DMS79 (cell line): ENCODE measurements at places on chromosomes 6 and 20.

DNA sequence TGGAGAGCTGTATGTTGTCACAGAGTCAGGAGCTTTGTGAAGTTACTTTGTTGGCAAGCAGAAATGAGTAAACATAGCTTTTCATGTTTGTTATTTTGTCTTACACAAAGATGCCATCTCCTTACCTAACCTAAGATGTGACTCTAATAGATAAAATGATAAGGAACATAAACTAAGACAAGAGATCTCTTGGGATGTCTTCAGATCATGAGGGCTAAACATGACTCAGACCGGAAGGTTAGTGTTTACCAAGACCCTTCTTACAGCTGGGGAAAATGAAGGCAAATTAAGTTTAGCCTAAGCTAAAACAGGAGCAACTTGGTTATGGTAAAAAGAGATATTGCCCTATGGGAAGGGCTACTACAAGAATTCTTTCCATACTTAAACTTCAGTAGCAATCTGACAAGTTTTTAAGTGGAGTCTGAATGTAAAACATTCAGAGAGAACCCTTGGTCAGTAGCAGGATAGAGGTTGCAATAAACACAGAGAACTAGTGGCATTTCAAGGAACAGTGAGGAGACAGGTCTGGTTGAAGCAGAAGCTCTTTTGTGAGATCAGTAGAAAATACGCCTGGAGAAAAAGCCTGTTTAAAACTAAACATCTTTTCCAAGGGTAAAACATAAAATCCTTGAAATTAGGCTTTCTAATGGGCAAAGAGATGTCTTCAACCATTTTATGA is 29.9 kb downstream of the SGK1 start:
- DNase-seq, result no peak

- peak; percentile 88 for DNase-seq
Measured at GRCh38 chr6:150377211-150377781, 8.5 kb downstream of the IYD start.

- no peak for DNase-seq
Measured at GRCh38 chr20:17545127-17545526, 13.9 kb upstream of the BFSP1 start.

GRCh38 chr20:20691477-20692235 is 20.8 kb downstream of the RALGAPA2 start:
- DNase-seq, result no peak

DNA sequence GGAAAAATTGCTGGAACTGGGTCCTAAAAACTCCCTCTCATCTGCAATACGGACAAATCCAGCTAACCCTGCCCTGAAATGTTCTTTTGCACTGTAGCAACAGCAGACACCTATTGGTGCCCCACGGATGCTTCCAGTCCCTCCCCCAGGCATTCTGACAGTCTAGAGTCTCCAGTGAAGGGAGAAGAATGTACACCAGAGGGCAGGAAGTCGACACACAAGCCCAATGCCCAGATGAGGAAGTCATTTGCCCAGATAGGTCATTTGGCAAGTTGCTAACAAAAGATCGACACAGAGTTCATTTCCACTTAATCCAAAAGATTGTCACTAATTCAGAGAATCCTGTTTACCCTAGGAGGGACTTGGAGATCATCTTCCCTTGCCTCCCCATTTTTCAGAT is 293.0 kb upstream of the PRDM1 start:
- no peak for DNase-seq

GRCh38 chr20:13717631-13718044 is 67.1 kb downstream of the ESF1 start:
- DNase-seq, result no peak

DNA sequence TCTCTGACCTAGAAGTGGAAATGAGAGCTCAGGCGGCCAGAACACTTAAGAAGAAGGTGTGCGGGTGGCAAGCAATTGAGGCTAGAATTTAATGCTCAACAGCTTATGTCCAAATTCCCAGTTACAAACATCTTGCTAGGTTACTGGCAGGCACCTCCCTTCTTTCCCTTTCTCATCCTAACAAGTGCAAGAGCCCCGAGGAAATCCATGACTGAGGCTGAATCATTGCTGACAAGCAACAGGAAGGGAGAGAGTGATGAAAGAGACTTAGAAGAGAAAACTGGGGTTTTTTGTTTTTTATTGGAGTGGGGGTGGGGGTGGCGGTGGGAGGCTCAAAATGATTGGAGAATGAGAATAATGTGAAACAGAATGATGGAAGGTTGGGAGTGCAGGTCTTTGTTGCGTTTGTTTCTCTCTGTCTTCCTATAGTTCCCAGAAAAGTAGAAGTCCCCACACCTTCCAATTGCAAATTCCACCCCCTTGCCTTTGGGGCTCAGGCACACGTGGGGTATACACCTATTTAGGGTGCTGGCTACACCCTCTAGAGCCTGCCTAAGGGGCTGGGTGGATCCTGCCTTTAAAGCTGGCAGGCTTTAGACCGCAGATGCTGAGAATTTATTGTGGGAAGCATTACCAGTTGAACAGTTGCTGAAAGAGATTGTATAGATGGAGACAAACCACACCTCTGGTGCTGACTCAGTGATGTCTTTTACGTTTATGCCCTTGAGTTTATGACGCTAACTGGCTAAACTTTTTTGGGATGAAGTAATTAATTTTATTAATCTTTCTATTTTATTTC is 1.4 kb downstream of the FAM83B start:
- no peak for DNase-seq

DNA sequence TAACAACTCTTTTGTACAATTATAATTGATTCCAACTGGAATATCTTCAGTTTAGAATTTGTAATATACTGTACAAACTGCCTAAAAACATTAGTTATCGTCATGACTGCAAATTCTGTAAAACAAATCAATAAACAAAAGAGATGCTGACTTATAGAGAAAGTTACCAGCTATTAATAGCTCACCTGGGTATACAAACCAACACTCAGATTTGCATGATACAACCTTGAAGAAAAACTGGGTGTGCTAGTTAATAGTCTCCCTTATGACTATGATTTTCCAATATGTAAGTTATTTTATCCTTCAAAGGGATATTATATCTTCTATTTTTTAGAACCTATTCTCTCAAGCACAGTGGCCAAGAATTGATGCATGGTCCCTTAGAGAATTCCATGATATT is 698.5 kb downstream of the FRK start:
- no peak for DNase-seq

- DNase-seq, result no peak
Measured at GRCh38 chr6:136525586-136526195, 24.5 kb downstream of the MAP7 start.

- no peak for DNase-seq
Measured at GRCh38 chr20:9493803-9494202, 20.6 kb upstream of the LAMP5 start.

DNA sequence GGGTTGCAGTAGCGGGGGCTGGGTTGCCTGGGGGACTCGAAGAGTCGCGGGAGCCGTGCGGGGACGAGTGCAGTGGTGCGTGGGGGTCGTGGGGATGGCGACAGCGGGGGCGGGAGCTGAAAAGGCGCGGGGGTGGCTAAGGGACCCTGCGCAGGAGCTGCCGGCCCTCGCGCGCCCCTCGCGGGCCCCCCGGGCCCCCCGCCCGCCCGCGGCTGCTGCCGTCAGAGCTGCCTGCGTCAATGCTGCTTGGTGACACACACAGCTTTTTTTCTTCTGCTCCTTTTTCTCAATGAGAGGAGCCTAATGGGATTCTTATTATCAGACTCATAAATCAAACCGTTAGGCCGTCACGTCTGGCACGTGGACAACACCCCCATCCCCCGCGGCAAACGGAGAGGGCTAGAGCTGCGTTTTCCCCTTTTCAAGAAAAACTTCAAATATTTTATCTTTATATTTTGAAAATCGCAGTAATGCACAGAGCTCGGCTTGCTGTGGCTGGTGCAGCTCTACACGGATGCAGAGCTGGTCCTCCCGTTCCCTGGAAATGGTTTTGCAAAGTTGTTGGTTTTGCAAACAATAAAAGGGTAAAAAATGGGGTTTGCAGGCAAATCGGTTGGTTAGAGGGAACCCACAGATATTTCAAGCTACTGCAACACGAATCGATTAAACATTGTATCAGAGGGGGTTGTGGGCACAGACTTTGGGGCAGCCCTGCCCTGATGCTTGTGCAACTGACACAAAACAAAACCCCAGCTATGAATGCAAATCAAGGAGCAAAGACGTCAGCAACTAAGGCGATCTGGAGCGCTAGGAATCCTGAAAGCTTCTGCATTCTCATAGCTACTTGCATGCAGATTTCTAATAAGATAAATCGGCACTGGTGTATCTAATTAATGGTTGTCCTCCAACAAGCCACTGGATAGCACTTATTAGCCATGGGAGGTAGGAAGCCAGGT is 161.4 kb downstream of the TBXT start:
- DNase-seq, result no peak

- no peak for DNase-seq
Measured at GRCh38 chr6:166999884-167000253, 672 bp downstream of the CEP43 start.

DNA sequence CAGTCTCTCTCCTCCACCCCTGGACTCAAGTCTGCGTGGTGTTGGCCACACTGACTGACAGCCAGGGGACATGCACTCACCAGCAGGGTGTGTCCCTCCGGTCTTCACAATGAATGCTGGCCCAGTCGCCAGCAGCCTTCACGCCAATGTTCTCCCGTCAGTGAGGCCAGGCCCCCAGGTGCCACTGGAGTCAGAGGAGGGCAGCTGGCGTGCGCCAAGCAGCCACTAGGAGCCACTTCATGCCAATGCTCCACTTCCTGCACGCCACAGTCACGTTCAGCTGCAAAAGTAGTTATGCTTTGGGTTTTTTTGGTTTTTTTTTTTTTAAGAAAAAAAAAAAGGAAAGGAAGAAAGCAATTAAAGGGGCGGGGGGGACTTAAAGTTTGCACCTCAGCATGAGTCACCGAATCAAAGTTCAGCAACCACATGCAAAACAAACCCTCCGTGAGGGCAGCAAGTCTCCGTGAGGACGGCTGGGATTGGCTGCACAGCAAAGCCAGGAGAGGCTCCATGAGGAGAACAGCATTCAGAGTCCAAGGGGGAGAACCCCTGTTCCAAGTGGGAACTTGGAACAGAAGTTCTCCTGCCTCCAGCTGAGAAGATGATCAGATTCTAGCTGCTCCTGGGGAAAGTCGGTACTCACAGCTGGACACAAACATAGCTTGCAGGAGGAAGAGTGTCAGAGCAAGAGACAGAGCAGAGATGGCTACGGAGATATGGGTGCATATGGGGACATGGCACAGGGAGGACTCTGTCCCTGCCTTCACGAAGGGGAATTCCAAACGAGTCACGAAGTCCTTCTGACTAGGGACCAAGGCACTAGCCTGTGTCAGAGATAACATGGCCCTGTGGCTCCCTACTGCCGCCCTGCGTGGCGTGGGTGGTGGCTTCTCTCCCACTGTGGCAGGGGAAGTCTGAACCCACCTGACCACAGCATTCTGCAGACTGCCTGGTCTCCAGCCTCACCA is at the start of gene ZC3H12D:
ZC3H12D (minus strand) TSS at position 282 of the 968 bp plus-strand sequence. CDS start 10,471 bp downstream, outside the sequence.
- DNase-seq, result no peak

GRCh38 chr6:5514353-5514752 is 253.0 kb downstream of the FARS2 start:
- no peak for DNase-seq

DNA sequence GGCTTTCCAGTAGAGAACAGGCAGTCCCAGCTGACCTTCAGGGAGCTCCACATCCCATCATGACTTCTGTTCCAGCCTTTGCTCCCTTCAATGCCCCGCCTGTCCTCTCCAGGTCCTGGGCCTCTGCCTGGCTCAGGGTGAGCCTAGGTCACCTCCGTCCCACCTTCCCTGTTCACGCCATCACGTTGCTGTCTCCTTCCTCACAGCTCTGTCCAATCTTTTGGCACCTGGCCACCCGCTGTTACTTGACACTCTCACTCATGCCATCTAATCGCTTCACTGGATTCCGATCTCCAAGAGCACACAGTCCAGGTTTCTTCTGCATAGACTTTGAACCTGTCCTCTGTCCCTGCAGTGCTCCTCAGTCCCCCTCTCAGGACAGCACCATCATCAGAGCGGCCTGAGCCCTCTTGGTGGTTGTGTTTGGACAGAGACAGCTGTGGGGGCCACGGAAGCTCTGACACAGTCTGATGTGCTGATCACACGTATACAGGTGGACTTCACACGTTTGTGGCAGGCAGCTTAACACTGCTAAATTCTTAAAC is 34.7 kb upstream of the TIAM2 start:
- no peak for DNase-seq

DNA sequence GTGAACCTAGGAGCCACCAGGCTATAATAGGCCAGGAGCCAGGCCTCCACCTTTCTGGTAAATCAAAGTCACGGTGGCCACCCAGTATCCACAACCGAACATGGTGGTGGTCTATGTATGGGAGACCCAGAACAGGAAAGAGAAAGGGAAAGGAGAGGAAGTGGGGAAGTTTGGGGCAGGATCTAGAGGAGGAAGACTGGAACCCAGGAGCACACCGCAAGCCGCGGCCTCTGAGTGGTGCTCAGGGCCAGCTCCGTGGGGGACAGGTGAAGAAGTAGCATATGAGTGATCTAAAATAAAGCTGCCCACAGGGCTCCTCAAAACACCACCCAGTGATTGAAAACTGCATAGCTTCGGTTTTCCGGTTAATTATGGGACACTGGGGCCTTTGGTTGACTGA is 214.8 kb downstream of the ZDHHC14 start:
- DNase-seq, result no peak

- no peak for DNase-seq
Measured at GRCh38 chr6:157263146-157263545, 60.2 kb downstream of the TMEM242 start.

DNA sequence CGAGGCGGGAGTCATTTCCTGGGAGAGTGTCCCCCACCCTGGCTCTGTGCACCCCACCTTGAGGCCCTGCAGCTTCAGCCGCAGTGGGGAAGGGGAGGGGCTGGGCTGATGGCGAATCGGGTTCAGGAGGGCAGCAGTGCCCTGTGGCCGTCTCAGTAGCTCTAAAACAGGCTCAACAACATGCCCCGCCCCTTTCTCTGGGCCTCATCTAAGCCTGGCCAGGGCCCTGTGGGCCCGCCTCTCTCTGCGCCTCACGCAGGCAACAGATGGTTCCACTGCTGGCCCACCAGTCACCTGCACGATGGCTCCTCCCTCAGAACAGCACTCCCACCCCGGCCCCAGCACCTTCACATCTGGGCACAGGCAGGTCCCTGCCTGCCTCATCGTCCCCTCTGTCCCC is 30.2 kb downstream of the CHRNA4 start:
- no peak for DNase-seq

DNA sequence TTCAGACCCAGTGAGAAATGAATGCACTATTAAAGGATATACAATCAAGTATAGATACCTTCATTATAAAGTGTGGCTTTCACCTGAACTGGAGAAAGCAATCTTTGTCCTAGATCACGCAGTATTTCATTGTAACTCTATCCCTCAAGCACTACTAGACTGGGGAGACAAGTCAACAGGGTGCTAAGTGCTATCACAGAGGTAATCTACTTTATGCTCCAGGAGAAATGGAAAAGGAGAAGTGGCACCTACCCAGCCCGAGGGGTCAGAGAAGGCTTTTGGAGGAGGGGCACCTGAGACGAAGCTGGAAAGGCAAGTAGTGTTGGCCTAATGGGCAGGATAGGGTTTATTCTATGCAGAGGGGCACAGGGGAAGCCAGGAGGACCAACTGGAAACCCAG is 17.1 kb downstream of the ZHX3 start:
- DNase-seq, result peak; percentile 57
